ENCODE measurements at places on chromosomes 13 and 19. TPM values are rescaled to one million over a fixed set of nuclear protein-coding genes. Genes with fewer than 3 reads are reported as not detected.

- peak; percentile 8 for DNase-seq
Observed at GRCh38 chr19:3849092-3849491, 19.7 kb downstream of the ZFR2 start.

Gene FUT2
- total RNA-seq, result 7.9 TPM

DNA sequence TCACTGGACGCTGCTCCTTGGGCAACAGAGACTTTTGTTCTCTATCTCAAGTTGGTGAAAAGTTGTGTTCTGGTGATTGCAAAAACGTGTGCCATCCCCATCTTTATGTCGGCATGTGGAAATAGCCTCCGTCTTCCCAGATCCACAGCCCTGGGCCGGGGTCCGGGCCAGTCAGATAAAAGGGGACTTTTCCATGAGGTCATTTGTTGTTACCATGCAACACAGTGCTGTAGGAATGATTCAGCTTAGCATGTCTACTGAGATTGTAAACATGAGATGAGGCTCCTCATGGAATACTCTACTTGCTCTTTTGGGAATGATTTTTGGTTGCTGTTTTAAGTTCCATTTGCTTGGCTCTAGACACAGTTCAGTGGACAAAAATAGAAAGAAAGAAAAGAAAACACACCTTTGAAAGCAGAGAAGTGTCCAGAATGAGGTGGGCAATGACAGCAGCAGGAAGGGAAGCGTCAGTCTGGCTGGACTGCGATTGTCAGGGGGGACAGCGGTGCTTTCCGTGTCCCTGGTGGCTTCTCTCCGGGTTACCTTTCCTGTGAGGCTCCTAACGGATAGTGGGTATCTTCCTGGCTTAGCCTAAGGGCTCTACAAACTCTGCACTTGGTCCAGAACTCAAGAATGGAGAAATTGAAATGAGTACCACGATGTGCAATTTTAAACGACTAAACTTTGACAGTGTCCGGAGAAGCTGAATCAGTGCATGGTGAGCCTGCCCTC lies 91.6 kb downstream of the TEX29 start:
- no peak for DNase-seq

DNA sequence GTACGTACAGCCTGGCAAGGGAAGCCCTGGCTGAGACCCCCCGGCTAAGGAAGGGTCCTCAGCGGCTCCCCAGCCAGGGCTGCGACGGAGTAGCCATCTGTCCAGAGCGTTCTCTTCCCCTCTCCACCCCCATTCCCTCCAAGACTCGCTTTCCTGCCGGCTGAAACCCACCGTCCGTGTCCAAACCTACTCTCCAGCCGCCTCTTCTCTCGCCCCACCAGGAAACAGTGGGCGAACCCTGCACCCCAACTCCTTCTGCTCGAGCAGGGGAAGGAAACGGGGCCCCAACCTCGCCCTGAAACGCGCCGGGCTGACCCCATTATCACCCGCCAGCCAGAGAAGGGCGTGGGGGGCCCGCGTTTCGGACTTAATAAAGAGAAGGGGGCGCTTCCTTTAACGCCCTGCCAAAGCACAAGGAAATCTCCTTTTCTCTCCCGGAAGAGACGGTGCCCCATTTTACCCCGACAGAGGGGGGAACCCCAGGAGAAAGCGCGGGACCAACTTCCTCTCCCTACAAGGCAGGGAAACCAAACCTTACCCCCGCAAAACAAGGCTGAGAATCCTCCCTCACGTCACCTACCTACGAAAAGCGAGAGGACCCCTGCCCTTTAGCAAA lies 2.5 kb downstream of the ZC3H4 start:
- DNase-seq, result no peak

GRCh38 chr19:10815969-10816644 lies 19.9 kb downstream of the TMED1 start:
- DNase-seq, result no peak

- no peak for DNase-seq
Observed at GRCh38 chr13:19581675-19582074, 20.3 kb upstream of the TPTE2 start.

DNA sequence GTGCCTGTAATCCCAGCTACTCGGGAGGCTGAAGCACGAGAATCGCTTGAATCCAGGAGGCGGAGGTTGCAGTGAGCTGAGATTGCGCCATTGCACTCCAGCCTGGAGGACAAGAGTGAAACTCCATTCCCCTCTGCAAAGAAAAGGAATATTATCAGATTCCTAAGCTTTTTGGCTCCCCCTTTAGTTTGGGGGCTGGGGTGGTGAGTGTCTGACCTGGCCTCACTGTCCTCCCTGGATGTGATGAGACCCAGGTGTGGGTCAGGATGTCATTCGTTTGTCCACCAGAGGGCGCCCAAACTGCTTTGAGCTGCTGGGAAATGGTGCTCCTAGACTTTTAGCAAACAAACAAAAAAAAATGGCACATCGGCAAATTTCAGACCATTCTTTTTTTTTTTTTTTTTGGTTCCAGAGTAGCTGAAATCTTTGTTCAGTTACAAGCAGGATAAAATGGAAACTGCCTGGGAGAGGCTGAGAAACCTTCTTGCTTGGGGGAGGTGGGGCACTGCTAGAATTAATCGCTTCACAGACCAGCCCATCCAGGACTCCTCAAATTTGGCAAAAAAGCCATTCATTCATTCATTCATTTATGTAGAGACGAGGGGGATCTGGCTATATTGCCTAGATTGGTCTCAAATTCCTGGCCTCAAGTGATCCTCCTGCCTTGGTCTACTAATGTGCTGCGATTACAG lies 29.4 kb downstream of the SPC24 start:
- DNase-seq, result no peak

Gene POP4
- total RNA-seq, result 79.2 TPM

- no peak for DNase-seq
Observed at GRCh38 chr13:35723821-35724220, 247.3 kb upstream of the MAB21L1 start.

DNA sequence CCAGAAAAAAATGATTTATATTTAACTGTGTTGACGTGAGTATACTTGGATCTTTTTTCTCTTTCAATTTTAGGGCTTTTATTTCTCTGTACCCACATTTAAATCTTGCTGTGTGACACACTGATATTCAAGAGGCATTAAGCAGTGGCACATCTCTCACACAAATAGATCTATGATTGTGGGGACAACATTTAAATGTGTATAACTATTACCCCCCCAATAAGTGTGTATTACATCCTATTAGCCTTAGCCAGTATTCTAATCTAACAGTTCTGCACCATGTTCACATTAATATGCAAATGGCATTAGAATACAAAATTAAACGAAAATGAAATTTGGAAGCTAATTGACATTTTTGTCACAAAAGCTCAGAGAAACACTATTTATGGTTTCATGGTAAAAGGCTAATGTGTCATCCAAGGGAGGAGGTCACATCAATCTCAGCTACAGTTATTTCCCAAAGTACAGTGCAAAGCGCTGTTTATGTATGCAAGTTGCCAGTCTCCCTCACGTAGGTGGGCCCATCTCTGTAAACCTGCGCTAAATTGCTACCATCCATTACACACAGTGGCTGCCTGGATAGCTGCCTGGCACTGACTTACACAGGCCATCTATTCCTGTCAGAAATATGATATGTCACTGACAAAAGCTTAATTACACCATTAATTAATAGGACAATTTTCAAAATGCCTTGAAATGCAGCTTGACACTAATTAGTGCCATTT lies 984.7 kb upstream of the PCDH9 start:
- no peak for DNase-seq

GRCh38 chr19:10872546-10873107 lies 1.3 kb downstream of the CARM1 start:
- no peak for DNase-seq

DNA sequence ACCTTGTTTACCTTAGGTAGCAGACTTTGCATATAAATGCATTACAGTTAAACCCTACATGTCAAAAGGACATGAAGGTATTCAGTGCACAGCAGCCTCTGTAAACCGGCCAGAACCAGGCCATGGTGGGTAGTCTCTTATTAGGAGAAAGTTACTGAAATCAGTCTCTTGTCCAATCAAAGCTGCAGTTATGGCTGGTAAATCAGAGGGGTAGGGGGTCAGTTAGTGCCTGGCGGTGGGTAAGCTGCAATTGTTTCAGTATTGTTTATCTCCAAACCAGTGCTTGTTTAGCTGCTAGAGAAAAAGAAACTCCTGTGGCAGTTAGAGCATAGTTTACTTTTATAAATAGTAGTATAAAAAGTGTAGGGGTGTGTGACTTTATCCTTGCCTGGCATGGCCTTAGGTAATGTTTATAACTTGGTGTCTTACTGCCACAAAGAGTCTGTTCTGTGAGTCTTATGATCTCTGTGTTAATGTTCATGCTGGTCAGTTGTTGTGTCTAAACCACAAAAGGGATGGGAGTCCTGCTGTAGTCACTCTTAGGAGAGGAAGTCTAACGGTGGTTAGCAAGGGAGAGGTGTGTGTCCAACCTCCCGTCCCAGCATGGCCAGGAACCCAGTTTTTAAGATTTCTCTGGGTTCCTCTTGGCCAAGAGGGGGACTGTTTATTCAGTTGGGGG lies 28.0 kb downstream of the CHST8 start:
- no peak for DNase-seq

Gene LSR
- 27.0 TPM for total RNA-seq

Gene SH3GL1
- 55.3 TPM for total RNA-seq

DNA sequence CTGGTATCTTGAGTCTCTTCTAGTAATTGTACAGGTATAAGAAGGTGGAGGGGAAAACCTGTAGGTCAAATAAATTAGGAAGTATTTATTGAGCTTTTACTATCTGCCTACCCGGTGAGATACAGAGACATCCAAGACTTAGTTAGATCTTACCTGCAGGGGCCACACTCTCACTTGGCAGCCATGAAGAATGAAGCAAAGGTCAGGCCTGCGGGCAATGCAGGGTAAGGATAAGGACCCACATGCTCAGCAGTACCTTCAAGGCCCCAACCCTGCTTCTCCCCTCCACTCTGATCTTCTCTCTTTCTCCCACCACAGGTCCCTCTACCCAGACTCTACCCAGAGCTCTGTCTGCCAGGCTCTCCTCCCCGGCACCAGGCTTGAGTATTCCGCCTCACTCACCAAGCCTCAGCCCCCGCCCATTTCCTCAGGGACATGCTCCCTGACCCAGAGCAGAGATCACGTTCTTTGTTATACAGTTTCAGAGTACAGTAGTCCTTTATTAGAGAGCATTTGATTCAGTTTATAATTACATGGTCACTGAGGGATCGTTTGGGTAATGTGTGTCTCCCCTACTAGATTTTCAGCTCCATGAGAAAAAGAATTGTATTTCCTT lies 18.9 kb upstream of the CLDN10 start:
- DNase-seq, result no peak

GRCh38 chr19:31118986-31119385 lies 230.2 kb downstream of the TSHZ3 start:
- DNase-seq, result no peak

DNA sequence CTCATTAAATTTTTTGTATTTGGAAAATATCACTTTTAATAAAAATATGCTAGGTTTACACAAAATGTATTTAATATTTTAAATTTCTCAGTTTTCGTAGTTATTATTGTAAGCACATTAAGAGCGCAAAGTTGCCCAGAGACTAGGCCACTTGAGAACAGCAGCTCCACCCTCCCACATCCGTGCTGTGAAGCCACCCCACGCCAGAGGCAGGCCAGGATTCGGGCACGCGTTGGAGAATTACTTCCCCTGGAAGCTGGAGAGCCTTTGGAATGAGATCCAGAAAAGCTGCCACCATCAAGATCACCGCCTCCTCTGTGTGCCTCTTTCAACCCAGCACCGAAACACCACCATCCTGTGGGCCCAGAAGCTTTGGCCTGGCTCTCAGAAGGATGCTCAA lies 41.0 kb upstream of the SPACA7 start:
- DNase-seq, result no peak

Gene TPTE2
- not detected for total RNA-seq

DNA sequence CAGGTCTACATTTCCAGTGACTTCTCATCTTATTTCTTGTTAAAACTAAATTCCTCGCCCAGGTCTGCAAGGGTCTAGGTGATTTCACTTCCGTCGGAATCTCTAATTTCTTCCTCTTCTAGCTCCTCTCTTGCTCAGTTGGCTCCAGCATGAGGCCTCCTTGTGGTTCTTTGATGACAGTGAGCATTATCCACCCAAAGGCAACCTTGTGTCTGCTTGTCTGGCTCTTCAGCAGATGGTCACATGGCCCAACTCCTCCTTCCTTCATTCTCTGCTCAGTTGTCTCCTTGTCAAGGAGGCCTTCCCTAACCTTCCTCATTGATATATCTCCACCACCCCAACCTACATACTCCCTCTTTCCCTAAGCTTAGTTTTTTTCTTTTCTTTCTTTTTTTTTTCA lies 1391.4 kb downstream of the EFNB2 start:
- no peak for DNase-seq

GRCh38 chr19:30362156-30362754 lies 9.9 kb upstream of the ZNF536 start:
- DNase-seq, result no peak

- peak; percentile 98 for DNase-seq
Observed at GRCh38 chr13:43003010-43003409, 11.0 kb upstream of the EPSTI1 start.

DNA sequence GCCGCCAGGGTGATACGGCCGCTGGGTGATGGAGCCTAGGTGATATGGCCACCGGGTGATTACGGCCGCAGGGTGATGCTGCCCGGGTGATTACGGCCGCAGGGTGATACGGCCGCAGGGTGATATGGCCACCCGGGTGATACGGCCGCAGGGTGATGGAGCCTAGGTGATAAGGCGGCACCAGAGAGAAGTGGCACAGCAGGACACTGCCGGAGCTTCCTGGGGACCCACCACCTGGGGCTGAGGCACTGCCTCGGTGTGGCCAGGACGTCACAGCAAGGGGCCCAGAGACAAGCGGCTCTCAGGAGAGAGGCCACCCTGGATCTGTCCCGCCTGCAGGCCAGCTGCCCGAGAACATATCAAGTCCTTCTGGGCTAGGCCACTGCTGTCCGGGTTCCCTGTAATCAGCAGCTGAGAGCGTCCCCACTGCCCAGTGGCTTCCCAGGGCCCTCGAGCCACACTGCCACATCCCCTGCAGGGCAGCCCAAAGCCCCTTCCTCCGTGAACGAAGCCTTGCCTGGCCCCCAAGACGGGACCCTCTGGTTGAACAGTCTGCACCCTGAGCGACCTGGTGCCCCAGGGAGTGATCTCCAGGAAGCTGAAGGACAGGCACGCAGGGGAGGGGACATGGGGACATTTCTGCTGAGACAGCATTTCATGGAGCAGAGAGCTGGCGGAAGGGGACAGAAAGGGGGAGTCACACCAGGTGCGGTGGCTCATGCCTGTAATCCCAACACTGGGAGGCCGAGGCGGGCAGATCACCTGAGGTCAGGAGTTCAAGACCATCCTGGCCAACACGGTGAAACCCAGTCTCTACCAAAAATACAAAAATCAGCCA lies 22.1 kb downstream of the ZNF787 start:
- no peak for DNase-seq

- no peak for DNase-seq
Observed at GRCh38 chr19:15371786-15372380, 7.7 kb downstream of the AKAP8 start.

Gene ZNF701
- 15.6 TPM for total RNA-seq

Gene LRRC63
- not detected for total RNA-seq

DNA sequence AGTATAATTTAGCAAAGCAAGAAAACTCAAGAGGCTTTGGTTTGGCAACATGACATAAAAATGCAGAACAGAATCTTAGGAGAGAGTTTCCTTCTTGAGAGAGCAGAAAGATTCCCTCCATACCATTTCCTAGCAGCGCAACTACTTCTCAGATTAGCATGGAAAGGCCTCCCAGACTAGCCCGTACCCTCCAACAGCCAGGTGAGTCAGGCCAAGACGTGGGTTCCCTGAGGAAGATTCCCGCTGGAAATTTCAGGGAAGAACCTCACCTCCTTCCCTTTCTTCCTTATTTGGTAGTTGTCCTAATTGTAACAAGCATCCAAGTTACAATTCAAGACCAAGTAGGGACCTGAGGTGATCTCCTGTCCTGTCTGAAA lies 12.3 kb downstream of the COL4A2 start:
- no peak for DNase-seq

All from bronchial epithelial cell (primary cell).